Adrenal gland (tissue), 19 donors: ENCODE measurements at places on chromosomes 16 and 17. TPM values are rescaled to one million over a fixed set of nuclear protein-coding genes. Genes with fewer than 3 reads are reported as not detected.

Gene SAMD14
- total RNA-seq: 3.7 TPM

Gene HSD11B2
- total RNA-seq: 12.3 TPM

Gene MYH11
- total RNA-seq: 6.6 TPM

- DNase-seq: no peak
- H3K36me3 ChIP-seq: no peaks in the 10 kb centered on the region
- no peaks in the 10 kb centered on the region for H3K27me3 ChIP-seq
- H3K4me3 ChIP-seq: no peak overlapping the region
Observed at GRCh38 chr17:41725134-41725533, 9.3 kb downstream of the HAP1 start.

DNA sequence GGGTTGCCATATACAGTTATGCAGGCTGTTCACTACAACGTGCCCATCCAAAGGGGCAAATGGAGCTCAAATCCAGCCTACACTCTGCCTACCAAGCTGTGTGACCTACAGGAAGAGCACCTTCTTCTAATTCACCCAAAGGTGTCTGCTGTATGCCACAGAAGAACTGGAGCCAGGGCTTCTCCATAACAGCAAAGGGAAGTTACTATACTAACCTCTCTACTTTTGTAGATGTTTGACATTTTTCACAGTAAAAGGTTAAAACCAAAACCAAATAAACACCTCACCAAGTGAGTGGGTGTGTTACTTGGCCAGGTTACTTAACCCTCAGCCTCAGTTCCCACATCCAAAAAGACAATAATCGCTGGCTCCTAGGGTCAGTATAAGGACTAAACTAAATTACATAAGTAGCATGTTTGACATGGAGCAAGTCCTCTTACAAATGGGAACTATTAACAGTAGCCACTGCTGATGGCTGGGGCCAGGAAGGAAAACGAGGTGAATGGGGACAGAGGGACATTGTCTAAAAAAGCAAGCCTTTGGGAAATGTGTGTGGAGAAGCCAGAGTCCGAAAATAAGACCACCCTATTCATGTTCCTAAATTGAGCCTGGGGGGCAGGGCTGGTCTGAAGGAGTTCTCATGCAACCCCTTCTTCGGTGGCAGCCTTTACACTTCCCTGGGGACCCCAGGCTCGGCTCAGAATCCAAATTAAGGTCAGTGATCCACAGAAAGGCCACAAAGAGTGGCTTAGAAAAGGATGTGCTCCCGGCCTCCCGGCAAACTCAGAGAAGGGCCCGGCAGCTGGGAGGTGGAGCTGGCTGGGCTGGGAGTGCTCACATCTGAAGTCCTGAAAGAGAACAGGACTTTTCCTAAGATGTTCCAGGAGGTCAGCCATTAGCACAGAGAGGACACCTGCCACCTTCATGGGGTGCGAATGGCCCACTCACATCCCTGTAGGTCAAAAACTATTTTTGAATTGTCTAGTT lies 13.5 kb downstream of the CUEDC1 start:
- peaks cover 40% of the 10 kb centered on the region for H3K4me1 ChIP-seq
- H3K27ac ChIP-seq: no peak overlapping the region
- H3K4me3 ChIP-seq: no peak overlapping the region
- DNase-seq: no peak

DNA sequence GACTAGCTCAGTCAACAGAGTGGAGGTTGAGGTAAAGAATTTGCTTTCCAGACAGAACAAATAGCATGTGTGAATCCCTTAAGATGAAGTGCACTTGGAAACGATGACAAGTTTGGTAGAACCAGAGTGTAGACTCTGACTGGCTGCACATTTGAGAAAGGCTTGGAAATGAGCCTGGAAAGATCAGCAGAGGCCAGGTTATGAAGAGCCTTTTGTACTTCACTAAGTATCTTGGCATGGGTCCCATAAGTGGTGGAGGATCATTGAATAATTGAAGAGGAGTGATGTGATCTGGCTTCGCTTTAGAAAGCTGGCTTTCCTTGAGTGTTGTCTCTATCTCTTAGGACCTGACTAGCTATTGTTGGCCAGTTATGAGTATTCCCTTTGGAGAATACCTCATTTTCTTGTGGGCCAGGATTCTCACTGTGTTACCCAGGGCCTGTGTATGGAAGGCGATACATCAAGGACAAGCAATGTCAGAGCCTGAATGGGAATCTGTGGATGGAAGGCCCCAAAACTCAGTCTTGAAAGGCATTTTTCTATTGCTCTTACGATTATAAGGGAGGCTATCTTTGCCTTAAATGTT lies 329.8 kb downstream of the UTP18 start:
- H3K36me3 ChIP-seq: no peaks in the 10 kb centered on the region
- H3K4me1 ChIP-seq: no peaks in the 10 kb centered on the region
- no peak overlapping the region for H3K4me3 ChIP-seq
- H3K27me3 ChIP-seq: no peaks in the 10 kb centered on the region

DNA sequence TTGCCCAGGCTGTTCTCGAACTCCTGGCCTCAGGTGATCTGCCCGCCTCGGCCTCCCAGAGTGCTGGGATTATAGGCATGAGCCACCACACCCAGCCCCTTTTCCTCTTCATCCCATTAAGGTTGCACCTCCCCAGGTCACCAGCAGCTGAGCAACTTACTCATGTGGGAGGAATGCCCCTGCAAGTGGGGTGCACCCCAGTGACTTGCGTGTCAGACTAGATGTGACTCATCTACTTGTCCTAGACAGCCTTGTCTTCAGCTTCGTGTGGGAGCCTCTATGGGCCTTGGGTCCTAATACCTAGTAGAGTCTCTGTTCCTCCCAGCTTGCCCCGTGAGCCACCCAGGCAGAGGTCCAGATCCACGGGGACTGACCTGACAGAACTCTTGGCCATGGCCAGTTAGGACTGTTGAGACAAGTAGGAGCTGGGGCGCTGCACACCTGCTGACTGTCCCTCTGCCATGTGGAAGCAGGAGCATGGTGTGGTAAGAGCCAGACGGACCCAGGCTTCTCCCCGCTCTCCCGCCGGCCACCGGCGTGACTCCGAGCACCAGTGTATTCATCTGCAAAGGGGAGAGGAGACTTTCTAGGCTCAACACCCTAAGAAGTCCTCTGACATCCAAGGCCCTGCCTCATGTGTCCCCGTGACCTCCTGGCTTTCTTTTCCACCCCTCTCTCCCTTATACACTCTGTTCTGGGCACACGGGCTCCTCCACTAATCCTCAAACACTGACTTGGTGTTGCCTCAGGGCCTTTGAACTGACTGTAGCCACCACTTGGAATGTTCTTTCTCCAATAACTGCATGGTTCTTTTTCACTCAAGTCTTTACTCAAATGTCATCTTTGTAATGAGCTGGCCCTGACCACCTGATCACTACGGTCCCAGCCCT lies 11.6 kb upstream of the CBX4 start:
- no peak overlapping the region for H3K4me3 ChIP-seq
- H3K27me3 ChIP-seq: peaks cover 6% of the 10 kb centered on the region
- H3K36me3 ChIP-seq: no peaks in the 10 kb centered on the region
- DNase-seq: no peak
- no peaks in the 10 kb centered on the region for H3K4me1 ChIP-seq

DNA sequence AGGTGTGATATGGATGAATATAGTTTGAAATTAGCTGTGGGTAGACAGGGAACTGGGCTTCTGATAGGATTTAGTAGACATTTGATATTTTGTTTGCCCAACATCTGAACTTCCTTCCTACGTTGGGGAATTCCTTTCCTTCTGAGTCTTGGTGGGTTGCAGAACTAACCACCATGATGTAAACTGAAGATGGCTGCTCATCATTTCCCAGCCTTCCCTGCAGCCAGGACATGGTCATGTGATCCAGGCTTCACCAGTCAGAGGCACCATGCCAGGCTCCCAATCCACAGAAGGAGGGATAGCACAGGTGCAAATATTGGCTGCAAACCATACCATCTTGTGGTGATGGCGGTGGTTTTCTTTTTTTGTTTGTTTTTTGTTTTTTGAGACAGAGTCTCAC lies 57.4 kb downstream of the EMP2 start:
- no peak overlapping the region for H3K27ac ChIP-seq
- no peak overlapping the region for H3K4me3 ChIP-seq
- H3K27me3 ChIP-seq: no peaks in the 10 kb centered on the region
- no peaks in the 10 kb centered on the region for H3K36me3 ChIP-seq

DNA sequence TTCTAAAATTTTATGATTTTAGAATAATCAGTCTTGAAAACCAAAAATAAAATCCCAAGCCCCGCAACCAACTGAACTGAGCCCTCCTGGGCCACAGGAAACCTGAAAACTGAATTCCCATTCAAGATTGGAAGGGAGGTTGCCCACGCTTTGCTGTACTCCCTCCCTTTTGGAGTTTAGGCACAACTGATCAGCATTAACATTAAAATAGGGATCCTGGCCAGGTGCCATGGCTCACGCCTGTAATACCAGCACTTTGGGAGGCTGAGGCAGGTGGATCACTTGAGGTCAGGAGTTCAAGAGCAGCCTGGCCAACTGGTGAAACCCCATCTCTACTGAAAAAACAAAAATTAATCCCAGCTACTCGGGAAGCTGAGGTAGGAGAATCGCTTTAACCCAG lies 52.7 kb upstream of the NETO2 start:
- H3K4me3 ChIP-seq: no peak overlapping the region
- no peak for DNase-seq
- no peaks in the 10 kb centered on the region for H3K27me3 ChIP-seq
- no peaks in the 10 kb centered on the region for H3K36me3 ChIP-seq
- no peaks in the 10 kb centered on the region for H3K4me1 ChIP-seq
- H3K27ac ChIP-seq: no peak overlapping the region

DNA sequence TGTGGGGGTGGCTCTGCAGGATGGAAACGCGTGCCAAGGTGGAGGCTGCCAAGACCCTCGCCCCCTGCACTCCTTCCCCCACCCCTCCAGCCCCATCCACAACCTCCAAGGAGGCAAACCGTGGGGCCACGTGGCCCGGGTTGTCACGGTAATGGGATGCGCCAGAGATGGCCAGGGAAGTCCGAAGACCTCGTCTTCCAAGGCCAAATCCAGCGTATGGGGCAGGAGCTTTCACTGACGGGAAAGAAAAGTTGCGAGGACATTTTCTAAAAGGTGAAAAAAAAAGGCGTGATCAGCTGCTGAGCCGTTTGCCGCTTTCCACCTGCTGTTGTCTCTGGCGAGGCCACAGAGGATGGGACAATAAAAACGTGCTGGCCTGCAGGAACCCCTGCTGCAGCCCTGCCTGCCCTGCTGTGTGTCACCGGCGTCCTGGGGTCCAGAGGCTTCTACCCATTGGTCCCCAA lies 28.3 kb upstream of the GSE1 start:
- DNase-seq: no peak
- no peak overlapping the region for H3K4me3 ChIP-seq
- H3K4me1 ChIP-seq: no peaks in the 10 kb centered on the region
- no peak overlapping the region for H3K27ac ChIP-seq
- no peaks in the 10 kb centered on the region for H3K36me3 ChIP-seq
